ENCODE measurements at places on chromosomes 1 and 21. TPM values are rescaled to one million over a fixed set of nuclear protein-coding genes. Genes with fewer than 3 reads are reported as not detected.

DNA sequence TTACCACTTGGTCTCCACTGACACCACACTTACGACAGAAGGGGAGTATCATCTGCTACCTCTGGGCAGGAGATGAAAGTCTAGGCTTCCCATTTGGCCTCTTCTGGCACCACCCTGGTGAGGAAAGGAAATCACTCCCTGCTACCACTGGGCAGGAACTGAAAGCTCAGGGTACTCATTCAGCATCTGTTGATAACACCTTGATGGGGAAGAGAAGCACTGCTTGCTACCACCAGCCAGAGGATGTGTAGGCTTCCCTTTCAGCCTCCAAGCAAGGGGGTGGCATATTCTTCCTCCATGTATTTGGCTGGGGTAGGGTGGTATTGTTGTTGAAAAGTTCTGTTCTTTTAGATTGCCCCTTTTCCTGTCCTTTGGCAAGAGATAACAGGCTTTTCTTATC is 115.0 kb downstream of the ACBD6 start:
- ATAC-seq, result no peak

- no peak for ATAC-seq
Measured at GRCh38 chr1:22736501-22737080, 26.0 kb downstream of the EPHB2 start.

- ATAC-seq, result no peak
Measured at GRCh38 chr1:114154146-114154962, 685 bp upstream of the SYT6 start.

GRCh38 chr1:50332941-50333594 is 90.2 kb downstream of the DMRTA2 start:
- ATAC-seq, result peak; percentile 81

DNA sequence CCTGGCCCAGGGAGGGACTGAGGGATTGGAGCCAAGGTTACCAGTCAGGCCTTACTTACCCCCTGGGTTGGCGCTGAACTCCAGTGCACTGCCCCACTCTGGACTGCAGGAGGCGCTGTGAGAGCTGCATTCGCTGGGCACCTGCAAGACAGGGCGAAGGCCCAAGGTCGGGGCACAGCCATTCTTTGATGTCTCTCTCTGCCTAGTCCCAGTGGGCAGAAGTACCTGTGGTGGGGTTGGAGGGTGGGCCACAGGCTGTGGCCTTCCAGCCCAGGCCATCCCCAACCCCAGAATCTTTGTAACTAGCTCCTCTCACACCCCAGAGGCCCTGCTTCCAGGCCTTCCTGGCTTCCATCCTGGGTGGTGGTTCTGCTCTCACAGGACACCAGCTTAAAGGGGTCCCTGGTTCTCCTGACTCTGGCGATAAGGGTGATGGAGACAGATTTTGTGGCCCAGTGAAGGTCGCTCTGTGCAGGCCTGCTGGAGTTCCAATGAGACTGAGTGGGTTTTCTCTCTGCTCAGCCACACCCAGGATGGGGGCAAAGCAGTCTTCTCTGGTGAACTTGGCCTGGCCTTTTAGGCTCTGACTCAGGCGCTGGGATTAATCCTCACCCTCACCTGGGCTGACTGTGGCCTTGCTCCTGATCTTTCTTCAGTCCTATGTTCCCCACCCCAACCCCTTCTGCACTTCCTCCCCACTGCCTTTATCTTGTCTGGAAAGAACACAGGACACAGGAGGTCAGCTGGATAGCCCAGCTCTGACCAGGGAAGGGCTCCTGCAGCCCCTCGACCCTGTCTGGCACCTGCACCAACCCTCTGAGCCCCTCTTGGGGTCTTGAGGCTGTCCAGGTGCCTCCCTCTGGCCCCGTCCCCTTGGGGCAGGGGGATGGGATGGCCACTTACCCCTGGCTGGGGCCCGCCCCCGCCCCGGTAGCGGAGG is 954 bp downstream of the MYOG start:
- peak; percentile 49 for ATAC-seq

DNA sequence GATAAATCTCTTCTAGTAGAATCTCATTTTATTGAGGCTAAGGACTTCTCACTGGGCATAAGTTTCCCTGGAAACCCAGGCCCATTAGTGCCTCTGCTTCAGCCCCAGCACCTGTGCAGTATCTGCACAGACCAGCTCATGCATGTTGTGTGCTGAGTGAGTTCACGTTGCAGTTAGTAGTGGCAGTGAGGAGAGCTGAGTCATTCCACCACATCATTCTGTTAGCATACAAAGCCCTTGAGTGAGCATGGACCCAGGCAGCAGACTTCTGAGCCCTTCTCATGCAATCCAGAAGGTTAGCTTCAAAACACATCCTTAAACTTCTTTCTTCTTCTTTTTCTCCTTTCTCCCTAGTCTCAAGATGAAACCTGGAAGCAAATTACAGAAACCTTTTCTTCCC is 45.8 kb upstream of the NTPCR start:
- ATAC-seq, result peak; percentile 90

GRCh38 chr21:17673261-17674020 is 60.7 kb upstream of the BTG3 start:
- ATAC-seq, result no peak

- ATAC-seq, result peak; percentile 90
Measured at GRCh38 chr1:42340093-42340492, 5.1 kb upstream of the FOXJ3 start.

GRCh38 chr1:61956016-61956645 is 213.9 kb downstream of the PATJ start:
- no peak for ATAC-seq

DNA sequence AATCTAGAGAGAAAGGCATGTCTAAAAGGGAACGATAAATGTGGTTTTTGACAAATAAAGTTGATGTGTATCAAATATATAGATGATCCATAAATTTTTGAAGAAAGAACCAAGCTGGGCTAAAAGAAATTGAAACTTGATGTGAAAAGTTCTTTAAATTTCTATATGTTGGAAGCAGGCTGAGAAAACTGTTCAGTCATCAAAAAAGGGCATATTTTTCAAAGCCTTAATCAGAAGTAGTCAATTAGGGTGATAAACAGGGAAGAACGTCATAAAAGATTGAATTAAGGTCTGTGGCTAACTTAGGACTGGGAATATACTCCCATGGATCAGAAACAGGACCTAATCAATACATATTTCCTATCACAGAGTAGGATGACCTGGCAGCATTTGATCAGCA is 211.4 kb upstream of the ZRANB2 start:
- no peak for ATAC-seq

DNA sequence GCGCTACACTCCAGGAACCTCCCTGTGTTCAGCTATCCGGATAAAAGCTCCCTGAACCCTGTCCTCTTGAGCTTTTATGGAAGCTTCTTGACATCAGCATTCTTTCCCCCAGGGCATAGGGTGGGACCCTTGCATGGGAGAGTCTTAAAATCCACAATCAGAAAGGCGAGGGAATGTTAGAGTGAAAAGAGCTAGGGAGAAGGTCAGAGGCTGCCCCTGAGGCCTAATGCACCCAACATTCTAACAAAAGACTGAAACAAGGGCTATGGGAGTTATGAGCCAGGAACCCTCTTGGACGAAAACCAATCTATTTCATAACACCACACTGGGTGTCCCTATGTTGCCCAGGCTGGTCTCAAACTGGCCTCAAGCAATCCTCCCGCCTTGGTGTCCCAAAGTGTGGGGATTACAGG is 36.7 kb downstream of the NEK2 start:
- no peak for ATAC-seq

- no peak for ATAC-seq
Measured at GRCh38 chr1:119160866-119161265, 20.4 kb upstream of the WARS2 start.

DNA sequence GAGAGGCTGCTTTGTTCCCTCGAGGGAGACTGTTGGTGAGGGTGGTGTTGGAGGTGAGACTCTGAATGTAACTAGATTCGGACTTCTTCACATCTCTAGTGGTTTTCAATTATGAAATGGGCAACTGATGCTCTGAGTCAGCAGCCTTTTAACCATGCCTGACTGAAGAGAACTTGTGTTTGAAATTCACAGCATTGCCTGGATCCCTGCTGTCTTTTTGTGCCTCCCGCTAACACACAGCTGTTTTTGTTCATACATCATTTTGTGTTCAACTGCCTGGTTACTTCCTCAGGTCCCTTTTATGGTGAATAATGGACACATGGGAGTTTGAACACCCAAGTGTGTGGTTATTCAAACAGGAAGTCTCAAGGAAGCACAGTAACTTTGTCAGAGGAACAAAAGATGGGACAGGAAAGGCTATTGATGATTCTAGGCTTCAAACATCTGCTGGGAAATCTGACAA is 16.8 kb downstream of the LAMC1 start:
- no peak for ATAC-seq

GRCh38 chr1:28259934-28260802 is 850 bp downstream of the SESN2 start:
- peak; percentile 56 for ATAC-seq

DNA sequence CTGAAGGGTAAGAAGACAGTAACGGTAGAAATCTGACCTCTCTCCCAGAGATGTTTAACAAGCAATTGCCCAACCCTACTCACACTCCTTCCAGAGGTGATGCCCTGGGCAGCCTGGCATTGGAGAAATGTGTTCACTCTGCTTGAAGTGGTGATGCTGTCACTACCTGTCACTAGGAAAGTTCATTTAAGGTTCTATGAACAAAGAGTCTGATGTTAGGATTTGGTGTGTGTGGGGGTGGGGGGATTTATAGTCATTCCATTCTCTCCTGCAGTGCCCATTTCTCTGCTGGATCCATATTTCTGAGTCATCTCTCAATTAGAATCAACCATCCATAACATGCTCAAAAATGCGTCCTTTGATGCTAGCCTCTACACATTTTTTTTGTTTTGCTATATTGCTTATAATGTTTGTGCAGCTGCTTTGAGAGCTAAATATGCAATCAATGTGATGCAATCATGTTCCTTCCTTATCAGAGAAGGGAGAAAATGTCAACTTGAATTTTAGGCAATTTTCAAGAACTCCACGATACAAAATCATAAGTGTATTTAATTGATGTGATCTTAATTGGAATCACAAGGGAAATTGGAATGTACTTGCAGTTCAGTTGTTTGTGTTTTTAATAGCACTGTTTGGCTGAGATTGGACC is 173.9 kb downstream of the DUSP10 start:
- ATAC-seq, result no peak

DNA sequence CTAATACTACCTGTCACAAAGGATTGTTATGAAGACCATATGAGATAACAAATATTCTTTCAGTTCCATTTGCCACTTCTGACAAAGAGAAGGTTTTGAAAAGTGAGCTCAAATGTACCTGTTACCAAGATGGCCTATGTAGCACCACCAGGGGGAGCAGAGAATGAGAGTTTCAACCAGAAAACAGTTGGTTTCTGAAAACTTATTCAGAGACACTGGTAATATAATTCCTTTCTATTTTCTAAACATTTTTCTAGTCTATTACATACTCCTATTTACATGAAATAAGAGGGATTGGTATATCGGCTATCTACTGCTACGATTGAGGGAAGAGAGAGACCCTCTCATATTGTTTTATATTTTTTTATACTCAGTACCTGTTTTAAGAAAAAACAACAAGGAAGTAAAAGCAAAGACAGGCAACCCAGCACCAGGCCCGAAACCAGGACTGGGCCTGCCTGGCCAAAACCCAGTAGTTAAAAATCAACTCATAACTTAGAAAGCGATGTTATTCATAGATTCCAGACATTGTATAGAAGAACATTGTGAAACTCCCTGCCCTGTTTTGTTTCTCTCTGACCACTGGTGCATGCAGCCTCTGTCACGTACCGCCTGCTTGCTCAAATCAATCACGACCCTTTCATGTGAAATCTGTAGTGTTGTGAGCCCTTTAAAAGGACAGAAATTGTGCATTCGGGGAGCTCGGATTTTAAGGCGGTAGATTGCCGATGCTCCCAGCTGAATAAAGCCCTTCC is 48.3 kb downstream of the IL23R start:
- peak; percentile 35 for ATAC-seq

DNA sequence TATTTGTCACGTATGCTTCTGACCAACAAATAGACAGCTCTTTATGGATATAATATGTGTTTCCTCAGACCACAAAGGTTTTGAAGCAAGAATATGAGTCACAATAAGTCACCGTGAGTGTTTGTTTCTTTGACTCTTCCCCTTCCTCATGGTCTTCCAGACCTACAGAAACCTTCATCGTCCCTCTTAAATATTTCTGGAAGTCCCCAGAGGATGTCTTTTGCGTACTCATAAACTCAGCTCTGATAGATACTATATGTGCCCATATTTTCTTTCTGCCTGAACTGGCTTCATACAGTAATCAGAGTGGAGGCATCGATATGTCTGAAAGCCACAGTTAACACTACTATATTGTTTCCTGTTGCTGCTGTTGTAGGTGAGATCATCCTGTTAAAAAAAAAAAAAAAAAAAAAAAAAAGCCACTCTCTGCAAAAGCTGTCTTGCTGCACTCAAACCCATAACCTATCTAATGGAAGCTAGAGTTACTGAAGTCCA is 38.4 kb downstream of the ADAMTS1 start:
- no peak for ATAC-seq

GRCh38 chr1:226711976-226712741 is 26.9 kb downstream of the ITPKB start:
- peak; percentile 5 for ATAC-seq

DNA sequence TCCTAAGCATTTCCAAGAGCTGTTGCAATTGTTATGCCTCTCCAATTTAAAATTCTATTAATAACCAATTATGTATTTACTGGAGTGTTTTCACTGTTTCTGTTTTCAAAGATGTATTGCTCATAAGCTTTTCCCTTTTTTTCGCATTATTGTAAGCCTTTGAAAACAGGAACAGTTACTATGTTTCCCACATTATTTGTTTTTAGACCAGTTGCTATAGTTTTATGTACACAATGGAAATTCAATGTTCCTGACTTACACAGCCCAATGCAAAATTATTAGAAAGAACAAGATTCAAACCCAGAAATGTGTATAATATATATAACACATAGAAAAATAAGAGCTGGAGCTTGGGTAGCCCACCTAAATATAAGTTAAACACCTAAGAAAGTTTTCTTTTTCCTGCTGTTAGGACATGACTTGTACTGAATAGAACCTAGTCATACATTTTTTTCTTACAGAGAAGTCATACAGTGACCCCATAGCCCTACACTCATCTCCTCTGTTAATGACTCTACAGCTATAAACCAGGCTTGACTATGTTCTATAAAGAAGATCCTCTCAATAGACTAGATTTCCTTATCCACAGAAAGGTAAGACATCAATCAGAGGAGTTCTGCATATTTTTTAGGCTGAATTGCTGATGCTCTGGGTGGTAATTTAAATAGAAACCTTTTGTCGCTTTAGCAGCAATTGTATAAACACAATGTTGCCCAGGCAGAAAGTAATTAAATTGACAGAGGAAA is 299.6 kb downstream of the USH2A start:
- ATAC-seq, result no peak

GRCh38 chr1:246304484-246305259 is 202.4 kb downstream of the SMYD3 start:
- ATAC-seq, result no peak

TMEM81 gene
- total RNA-seq, result 1.3 TPM

CCDC27 gene
- not detected for total RNA-seq

RNU1-1 gene
- 6,387 TPM for total RNA-seq

S100A7A gene
- 24.6 TPM for total RNA-seq

KRTAP19-3 gene
- not detected for total RNA-seq

ADAMTS5 gene
- 0.80 TPM for total RNA-seq

TNFRSF8 gene
- total RNA-seq, result 0.12 TPM

SPRR1B gene
- 2,894 TPM for total RNA-seq
